Central memory CD8-positive, alpha-beta T cell (primary cell): ENCODE measurements at places on chromosomes 12 and 14.

GRCh38 chr14:62943202-62943601, 102.1 kb downstream of the KCNH5 start:
- DNase-seq, result no peak

DNA sequence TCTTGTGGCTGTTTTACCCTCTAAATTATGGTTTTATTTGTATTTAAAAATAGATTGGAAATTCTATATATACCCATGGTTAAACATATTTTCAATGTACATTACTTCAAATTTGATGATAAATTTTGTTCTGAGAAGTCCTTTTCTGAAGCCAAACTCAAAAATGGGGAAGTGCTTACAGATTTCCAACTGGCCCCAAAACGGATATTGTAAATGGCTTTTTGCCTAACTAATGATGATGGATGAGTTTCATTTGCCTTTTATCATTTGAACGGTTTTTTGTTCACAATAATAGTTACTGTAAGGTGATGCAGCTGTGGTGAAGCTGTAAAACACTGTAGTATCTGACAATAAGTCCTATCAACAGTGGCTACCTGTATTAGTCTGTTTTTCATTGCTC, 136.9 kb downstream of the FUT8 start:
- no peak for DNase-seq

- no peak for DNase-seq
Observed at GRCh38 chr12:12725956-12726554, 8.9 kb downstream of the CDKN1B start.

- DNase-seq, result no peak
Observed at GRCh38 chr14:40841886-40842285, 764.8 kb upstream of the LRFN5 start.

DNA sequence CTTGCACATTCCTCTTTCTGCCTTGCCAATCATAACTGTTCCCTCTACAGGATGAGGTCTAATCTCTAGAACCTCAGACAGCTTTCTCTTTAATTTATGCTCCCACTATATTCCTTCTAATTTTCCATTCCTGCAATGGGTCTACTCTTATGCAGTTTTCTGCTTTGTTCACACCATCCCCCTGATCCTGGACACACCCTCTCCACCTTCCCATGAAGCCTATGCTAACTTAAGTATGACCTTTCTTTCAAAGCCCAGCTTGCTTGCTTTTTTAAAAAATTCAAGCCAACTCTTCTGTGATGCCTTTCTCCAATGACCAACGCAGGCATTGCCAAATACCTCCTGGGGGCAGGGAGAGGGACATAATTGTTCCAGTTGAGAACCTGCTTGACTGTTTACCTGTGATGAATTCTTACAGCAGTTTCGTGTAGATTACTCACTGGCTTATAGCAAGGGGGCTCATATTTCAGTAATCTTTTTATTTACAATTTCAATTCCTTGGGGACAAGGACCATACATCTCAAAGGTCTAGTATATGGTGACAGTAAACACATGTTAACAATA, 7.8 kb downstream of the SLC38A1 start:
- DNase-seq, result no peak

DNA sequence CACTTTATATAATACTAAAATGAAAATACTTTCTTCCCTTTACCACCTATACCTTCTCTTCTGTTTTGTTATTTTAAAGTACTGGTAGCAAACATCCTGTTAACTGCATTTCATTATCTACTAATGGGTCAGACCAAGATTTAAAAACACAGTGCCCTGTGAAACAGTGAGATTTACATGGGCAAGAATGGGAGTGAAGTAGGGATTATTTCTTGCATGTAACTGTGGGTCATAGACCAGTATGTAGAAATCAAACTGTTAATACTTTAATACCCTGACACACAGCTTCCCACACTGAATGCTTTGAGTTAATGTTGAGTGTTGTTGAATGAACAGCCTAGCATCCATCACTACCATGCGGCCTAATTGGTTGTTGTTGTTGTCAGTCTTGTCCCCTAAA, 61.6 kb downstream of the PLEKHA5 start:
- no peak for DNase-seq

DNA sequence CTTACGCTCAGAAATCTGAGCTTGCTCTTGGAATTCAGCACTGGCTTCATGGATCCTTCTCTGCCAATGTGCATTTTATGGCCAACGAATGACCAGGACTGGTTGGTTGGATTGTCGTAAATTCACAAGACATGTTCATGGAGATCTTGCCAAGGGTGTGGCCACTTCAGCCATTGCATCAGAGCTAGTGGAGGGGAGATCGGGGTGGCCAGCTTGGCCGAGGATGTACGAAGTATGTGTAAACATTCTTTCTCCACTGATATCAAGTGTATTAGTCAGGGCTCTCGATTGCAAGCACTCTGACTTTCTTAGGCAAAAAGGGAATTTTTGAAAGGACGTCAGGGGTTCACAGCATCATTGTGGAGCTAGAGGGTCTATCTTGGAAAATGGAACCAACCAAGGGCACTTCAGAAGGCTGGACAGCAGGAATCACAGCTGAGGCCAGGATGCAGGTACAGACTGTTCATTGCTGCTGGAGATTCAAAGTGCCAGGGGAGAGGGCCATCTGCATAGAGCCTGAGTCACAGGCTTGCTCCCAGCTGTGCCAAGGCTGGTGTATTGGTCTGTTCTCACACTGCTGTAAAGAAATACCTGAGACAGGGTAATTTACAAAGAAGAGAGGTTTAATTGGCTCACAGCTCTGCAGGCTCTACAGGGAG, 32.9 kb upstream of the ADGRD1 start:
- no peak for DNase-seq

GRCh38 chr12:10395390-10395998, 5.7 kb upstream of the KLRK1 start:
- DNase-seq, result peak; percentile 41

GRCh38 chr12:6948873-6949594, 2.1 kb upstream of the PTPN6 start:
- no peak for DNase-seq

DNA sequence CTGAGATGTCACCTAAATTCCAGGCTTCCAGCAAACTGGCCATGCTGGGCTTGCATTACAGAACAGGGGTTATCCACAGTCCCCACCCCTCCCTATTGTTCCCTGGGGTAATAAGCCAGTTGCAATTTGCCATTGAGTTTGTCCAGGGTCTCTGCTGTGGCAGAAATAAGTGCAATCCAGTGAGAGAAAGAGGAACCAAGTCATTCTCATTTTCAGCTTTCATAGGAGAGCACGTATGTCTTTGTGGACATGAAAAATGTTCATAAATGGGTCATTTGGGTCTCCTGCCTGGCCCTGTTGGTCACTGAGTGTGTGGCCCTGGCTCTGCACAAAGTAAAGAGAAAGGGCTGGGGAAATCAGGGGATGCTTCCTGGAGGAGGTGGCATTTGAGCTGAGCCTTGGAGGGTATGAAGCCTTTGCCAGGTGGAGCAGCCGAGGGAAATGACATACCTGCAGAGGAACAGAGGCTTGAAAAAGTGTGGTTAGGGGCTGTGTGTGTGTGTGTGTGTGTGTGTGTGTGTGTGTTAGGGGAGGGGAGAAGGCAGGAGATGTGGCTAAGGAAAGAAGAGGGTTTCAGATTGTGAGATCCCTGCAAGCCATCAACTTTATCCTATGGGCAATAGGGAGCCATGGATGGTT, 29.3 kb downstream of the CMKLR1 start:
- DNase-seq, result no peak

- no peak for DNase-seq
Observed at GRCh38 chr12:93592641-93593406, 20.3 kb downstream of the SOCS2 start.

GRCh38 chr12:71661977-71662530, 1.6 kb downstream of the ZFC3H1 start:
- no peak for DNase-seq

- DNase-seq, result no peak
Observed at GRCh38 chr12:39230086-39230485, 212.8 kb downstream of the KIF21A start.

- no peak for DNase-seq
Observed at GRCh38 chr14:55771242-55771981, 191.4 kb downstream of the KTN1 start.

GRCh38 chr12:20183563-20183962, 184.8 kb upstream of the PDE3A start:
- DNase-seq, result no peak

GRCh38 chr14:88791629-88792472, 902 bp downstream of the EML5 start:
- peak; percentile 19 for DNase-seq

- no peak for DNase-seq
Observed at GRCh38 chr12:95474660-95474958, 657 bp downstream of the METAP2 start.

GRCh38 chr12:130423136-130423535, 85.4 kb downstream of the PIWIL1 start:
- no peak for DNase-seq

DNA sequence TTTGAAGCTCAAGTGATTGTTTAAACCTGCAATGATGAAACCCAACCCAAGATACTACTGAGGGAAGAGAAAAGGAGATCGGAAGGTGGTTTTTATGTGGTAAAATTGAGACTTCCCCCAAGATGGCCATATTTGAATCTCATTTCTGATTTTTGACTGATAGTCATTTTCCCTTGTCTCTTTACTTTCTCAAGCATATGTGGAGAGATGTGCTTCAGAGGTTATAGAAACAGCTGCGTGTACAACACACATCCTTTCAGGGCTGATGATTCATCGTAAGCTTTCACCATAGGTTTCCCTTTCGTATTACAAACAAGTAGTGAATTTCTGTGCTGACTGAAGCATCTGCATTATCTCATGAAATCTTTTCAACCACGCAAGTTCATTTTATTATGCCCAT, 276.2 kb downstream of the EMP1 start:
- no peak for DNase-seq

DNA sequence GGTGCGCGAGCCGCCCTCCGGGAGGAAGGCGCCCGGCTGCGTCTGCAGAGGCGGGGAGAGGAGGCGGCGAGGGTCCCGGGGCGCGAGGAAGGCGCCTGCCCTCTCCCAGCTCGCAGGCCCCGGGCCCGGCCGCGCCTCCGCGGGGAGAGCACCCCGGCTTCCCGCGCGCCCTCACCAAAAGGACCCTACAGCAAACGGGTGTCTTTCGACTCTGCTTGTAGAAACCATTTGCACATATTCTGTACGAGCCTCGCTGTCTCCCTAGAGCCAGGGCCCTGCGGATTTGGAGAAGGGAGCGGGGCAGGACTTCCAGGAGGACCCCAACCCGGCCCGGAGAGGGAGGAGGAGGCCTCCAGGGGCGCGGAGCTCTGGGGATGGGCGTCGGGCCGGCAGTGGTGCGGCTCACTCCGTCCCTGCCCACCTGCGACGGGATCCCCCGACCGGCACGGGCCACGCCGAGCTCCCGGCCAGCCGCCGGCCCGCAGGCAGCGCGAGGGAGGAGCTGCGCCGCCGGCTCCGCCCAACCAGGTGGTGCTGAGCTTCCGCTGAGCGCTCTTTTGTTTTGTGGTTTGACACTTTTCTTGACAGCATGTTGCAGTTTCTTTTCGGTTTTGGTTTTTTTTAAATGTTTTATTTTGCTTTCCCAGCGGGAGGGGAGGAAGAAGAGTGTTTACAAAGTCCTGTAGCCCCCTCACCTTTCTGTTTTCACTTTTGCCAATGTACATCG, 103.3 kb upstream of the FKBP4 start:
- DNase-seq, result no peak

- DNase-seq, result no peak
Observed at GRCh38 chr14:101473795-101474562, 87.3 kb upstream of the DIO3 start.

- no peak for DNase-seq
Observed at GRCh38 chr14:31536201-31536960, 24.8 kb upstream of the NUBPL start.

- DNase-seq, result no peak
Observed at GRCh38 chr12:26122681-26123481, 2.0 kb downstream of the BHLHE41 start.

DNA sequence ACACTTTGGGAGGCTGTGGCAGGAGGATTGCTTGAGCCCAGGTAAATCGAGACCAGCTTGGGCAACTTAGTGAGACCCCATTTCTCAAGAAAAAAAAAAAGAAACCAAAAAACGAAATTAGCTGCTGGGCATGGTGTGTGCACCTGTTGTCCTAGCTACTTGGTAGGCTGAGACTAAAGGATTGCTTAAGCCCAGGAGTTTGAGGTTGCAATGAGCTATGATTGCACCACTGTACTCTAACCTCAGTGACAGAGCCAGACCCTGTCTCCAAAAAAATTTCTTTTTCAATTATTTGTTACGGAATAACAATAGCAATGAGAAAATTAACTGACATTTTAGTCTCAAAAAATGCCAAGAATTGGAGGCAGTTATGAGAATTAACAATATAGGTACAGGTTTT, 128.0 kb downstream of the CCDC91 start:
- DNase-seq, result no peak

GRCh38 chr12:14976658-14977057, 3.8 kb downstream of the PDE6H start:
- no peak for DNase-seq

DNA sequence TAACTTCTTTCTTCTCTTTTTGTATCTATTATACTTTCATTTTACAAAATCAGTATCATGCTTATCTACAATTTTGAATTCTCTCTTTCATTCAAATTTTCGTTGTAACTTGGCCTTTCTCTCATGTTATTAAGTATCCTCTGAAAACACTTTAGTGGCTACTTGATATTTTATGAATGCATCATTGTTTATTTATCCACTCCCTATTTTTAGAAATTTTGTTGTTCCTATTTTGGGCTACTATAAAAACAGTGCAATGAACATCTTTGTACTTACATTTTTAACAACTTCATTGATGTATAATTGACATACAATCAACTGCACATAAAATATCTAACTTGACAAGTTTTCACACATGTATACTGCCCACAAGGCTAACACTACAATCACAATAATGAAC, 44.0 kb upstream of the AMIGO2 start:
- no peak for DNase-seq

DNA sequence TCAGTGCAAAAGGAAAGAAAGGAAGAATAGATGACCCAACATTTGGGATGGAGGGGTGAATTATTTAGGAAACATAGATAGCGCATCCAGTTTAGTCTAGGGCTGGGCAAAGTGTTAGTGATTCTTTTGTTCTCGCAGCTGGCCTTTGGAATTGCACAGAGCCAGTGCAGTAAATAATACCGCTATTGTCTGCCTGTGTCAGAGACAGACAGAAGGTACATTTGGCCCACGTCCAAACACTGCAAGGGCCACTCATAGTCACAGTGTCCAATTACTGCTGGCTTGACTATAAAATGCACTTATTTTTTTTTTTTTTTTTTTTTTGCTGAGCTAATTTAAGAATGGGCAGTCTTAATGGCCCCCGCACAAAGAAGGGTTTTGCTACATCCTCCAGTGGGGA, 638.6 kb downstream of the BCL11B start:
- no peak for DNase-seq

- peak; percentile 67 for DNase-seq
Observed at GRCh38 chr12:67268335-67268895, 743 bp upstream of the CAND1 start.

- DNase-seq, result no peak
Observed at GRCh38 chr14:79602045-79602444, 609.3 kb downstream of the DIO2 start.
